Karpas-422 (cell line): ENCODE measurements at places on chromosomes 4 and X. TPM values are rescaled to one million over a fixed set of nuclear protein-coding genes. Genes with fewer than 3 reads are reported as not detected.

The ATP2B3 gene
- total RNA-seq: not detected in 2 replicates

The ARHGAP36 gene
- total RNA-seq: not detected in 2 replicates

The SMS gene
- total RNA-seq: 116 and 131 TPM in 2 replicates

The S100G gene
- not detected in 2 replicates for total RNA-seq

The MAP7D2 gene
- total RNA-seq: 15.1 and 16.6 TPM in 2 replicates

The SFRP2 gene
- not detected in 2 replicates for total RNA-seq

The RRH gene
- total RNA-seq: 0.40 TPM in 1 of 2 replicates, not detected in the other

The F11 gene
- 0.34 TPM in 1 of 2 replicates, not detected in the other for total RNA-seq

The ADRA2C gene
- total RNA-seq: not detected in 2 replicates

The BMP3 gene
- total RNA-seq: not detected in 2 replicates

The MGARP gene
- not detected in 2 replicates for total RNA-seq

- DNase-seq: no peak
Measured at GRCh38 chr4:122762520-122762919, 30.0 kb downstream of the BBS12 start.

DNA sequence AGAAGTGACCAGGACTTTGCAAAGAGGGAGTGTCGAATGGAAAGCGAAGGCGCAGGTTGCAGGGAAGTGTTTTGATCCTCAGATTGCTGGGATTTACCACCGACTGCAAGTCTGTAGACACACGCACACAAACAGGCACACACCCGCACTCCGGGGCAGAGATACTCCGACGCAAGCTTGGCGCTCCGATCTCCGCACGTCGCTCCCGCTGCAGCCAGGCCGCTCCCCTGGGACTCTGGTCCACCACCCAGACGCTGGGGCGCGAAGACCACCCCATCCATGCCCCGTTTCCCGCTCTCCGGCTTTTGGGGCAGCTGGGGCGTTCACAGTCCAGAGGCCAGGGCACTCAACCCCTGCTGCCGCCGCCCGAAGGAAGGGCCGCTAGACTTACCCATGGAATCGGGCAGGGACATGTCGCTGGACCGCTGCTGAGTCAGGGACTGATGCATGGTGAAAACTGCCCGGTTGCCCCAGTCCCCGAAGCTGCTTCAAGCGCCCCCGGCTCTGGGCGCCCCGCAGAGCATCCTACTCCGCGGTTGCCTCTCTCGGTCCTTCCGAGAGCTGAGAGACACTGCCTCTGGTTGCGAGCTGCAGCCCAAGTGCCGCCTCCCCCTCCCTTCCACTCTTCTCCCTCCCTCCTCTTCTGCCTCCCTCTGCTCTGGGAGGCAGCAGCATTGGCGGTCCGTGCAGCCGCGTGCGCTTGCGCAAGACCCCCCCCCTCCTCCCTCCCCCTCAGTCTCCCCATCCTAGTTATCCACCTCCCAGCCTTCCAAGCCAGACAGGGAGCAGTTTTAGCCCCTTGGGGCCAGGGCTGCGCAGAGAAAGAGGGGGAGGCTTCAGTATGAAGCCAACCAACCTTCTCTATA is at the start of gene TMEM255A:
Gene TMEM255A, minus strand, starts transcription at position 601 of the 866 bp plus-strand sequence. Its CDS starts 152 bp downstream, at position 449.
- DNase-seq: no peak

- DNase-seq: no peak
Measured at GRCh38 chrX:23828881-23829280, 45.9 kb downstream of the SAT1 start.

- DNase-seq: no peak
Measured at GRCh38 chrX:17638731-17639130, 98.6 kb upstream of the SCML1 start.

DNA sequence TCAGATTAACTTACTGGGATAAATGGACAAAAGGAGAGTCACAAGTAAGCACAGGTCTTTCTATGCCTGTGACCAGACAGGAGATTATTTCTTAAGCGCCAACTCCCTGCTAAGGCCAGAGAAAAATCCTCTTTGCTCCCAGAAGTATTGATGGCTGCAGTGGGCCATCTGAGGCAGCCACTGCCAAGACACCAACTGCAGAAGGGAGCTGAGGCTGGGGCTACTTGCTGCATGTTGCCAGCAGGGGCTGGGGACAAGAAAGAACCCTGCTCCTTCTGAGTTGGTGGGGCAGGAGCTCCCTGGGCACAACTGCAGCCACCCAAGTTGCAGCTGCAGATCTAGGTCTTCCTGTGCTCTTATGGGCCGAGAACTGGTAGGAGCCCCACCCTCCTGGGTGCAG is 1075.3 kb downstream of the PCDH18 start:
- DNase-seq: no peak

GRCh38 chr4:130210864-130211263 is 1114.9 kb downstream of the C4orf33 start:
- DNase-seq: no peak

GRCh38 chr4:27176881-27177280 is 316.2 kb downstream of the STIM2 start:
- no peak for DNase-seq

GRCh38 chr4:60588556-60588955 is 611.6 kb upstream of the ADGRL3 start:
- DNase-seq: no peak

GRCh38 chrX:47584714-47585113 is 2.5 kb downstream of the TIMP1 start:
- no peak for DNase-seq

DNA sequence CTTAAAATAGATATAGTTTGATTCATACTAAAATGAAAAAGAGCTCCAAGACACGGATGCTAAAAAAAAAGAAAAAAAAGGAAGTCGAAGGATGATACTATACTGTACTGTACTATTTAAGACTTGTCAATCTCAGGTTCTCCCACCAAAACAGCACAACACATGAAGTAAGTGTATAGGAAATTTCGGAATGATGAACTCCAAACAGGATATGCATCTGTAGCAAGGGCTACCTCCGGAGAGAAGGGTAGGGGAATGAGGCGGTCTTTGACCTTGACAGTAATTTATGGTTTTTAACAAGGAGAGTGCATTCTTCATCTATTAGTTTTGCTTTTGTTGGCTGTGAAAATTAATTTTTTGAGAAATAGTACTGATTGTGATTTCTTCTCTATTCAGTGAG is 541 bp upstream of the FIP1L1 start:
- DNase-seq: peak; percentile 52

DNA sequence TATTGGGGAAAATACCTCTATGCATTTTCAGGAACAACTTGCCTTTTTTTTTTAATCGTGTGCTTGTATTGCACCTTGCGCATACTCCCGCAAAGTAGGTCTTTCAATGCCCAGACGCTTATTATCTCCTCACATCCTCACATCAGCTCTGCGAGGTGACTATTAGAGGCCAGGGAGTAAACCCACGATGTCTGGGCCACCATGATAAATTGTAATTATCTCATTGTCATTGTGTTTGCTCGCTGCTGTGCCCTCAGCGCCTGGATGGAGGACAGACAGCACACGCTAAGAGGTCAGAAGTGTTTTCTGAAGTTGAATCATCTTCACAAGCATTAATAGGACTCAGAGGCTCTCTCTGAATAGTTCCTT is 1.0 kb upstream of the RELL1 start:
- DNase-seq: no peak

DNA sequence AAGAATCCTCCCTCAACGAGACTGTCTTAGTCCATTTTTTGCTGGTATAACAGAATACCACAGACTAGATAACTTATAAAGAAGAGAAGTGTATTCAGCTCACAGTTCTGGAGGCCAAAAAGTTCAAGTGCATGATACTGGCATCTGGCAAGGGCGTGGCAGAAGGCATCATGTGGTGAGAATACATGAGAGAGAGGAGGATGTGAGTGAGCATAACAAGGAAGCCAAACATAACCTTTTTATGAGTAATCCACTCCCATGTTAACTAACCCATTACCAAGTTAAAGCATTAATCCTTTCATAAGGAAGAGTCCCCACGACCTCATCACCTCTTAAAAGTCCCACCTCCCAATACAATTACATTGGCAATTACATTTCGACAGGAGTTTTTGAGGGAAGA is 504.6 kb downstream of the IQCM start:
- no peak for DNase-seq

DNA sequence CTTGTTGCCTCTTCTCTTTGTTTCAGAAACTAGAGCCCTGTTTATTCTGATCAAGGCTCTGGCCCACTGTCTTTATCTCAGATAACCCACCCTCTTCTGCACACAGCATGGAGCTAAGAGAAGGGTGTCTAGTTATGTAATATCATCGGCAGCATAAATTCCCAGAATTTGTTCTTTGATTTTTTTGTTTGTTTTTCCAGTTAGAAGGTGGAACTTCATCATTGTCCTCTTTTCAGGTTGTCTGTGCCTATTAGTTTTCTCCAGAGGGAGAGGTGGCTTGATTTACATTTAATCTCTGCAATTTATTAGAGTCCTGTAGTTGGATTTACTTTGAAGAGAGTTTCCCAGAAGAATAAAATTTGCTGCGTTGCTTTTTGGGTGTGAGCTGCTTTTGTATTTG is 15.2 kb upstream of the F11 start:
- no peak for DNase-seq

DNA sequence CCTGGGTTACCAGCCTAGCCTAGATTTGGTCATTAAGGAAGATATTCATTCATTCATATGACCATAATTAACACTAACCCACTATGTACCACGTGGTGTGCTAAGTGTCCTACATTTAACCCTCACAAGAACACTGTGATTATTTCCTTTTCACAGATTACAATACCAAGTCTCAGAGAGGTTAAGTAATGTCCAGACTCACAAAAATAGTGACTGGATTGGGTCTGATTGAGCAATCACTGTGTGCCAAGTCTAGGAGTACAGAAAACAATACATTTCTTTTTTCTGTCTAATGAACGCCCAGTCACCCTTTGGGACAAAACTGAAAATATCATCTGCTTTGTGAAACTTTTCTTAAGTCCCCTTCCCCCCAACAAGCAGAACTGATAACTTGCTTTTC is 7.6 kb upstream of the DLG3 start:
- no peak for DNase-seq

DNA sequence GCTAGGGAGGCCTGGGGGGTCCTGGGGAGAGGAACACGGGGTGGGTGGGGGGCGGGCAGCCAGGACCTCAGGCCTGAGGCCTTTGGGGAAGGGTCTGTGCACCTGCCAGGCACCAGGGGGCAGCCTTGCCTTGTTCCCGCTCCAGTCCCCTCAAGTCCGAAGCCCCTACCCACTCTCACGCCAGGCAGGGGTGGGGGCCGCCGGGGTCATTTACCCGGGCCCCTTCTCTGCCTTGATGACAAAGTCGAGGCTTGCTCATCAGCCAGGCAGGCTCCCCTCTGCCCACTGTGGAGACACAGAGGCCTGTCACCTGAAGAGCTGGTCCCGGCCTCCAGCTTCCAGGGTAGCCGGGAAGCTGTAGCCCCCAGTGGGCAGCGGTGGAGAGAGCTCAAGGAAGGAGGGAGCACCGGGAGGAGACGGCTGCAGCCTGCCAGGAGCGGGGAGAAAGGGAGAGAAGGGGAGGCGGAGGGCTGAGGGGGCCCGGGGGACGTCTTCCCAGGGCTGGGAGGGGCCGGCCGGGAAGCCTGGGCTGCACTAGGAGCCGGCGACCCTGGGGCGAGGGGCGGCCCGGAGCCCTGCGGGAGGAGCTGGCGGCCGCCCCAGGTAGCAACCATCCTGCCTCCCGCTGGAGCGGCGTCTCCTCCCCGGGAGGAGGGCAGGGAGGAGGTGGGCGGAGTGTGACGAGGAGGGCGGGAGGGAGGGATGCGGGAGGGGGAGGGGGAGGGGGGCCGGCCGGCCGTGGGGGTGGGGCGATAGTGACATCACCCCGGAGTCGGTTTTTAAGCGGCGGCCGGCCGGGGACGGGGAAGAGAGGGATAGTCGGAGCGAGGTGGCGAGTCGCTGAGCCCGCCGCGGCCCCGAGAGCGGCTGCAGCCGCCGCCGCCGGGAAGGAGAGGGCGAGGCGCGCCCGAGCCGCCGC is at the start of gene SLC6A8:
Gene SLC6A8, plus strand, starts transcription at position 806 of the 919 bp plus-strand sequence. CDS start 649 bp downstream, outside the sequence.
- DNase-seq: no peak

GRCh38 chr4:41655177-41655576 is 93.3 kb downstream of the PHOX2B start:
- no peak for DNase-seq
